ENCODE measurements at places on chromosomes 16 and 17. TPM values are rescaled to one million over a fixed set of nuclear protein-coding genes. Genes with fewer than 3 reads are reported as not detected.

Gene PRAC2
- total RNA-seq = not detected

- no peak for DNase-seq
Measured at GRCh38 chr16:9123871-9124270, 32.4 kb downstream of the HAPSTR1 start.

DNA sequence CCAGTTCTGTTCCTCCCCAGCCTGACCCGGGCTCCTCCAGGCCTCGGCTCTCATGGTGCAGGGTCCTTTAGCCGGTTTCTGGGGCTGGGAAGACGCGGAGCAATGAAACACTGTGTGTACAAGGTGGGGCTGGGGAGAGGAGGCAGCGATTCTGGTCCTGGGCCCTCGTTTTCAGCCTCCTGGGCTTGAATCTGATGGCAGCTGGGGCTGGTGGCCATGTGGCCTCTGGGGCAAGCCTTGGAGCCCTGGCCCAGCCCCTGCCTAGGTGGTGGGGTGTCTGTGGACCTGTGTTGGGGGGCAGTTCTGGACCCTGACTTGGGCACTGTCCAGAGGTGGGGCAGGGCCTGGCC is 4.1 kb downstream of the FOXJ1 start:
- DNase-seq = peak; percentile 23

GRCh38 chr17:2191227-2191626 is 112.4 kb downstream of the SMG6 start:
- DNase-seq = no peak

- no peak for DNase-seq
Measured at GRCh38 chr16:50932348-50932935, 190.6 kb downstream of the CYLD start.

Gene NQO1
- 7.2 TPM for total RNA-seq

DNA sequence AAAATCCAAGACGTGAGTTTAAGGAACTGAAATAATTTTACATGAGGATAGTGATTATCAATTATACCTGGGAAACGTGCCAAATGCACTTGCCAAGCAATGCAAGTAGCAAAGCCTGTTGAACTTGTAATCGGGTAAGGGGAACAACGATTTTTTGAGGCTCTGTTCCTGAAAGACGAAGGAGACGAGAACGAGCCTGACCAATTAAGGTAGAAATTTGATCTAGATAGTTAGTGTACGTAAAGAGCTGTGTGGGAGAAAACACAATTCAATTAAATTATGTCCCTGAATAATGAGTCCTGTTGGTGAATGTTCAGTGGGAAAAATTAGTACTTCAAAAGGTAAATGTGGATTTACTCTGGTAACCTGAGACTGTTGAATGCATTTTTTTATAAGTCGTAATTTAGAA is 17.7 kb upstream of the KCTD5 start:
- DNase-seq = no peak

DNA sequence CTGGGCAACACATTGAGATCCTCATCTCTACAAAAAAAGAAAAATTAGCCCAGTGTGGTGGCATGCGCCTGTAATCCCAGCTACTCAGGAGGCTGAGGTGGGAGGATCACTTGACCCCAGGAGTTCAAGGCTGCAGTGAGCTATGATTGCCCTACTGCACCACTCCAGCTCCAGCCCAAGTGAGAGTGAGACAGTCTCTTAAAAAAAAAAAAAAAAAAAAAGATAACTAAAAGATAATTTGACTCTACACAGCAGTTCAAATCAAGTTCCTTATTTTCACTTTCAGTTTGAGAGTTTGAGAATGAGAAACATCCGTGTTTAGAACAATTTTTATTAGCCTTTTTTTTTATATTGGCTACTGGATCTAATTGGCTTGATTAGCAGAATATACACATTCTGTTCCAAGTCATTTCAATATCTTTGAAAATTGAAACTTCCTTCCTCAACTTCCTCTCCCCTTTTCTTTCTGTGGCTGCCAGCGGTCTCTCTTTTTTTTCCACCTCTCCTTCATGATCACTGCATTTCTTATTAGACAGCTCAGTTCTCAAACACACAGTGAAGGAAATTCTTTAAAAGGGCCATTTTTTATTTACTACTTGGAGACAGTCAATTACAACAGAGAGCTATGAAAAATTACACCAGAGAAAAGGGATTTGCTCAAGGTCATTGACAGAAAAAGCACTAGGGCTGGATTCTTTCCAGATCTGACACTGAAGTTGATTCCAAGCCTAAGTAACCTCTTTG is 4.5 kb upstream of the ACSF2 start:
- no peak for DNase-seq

GRCh38 chr17:6163612-6164333 is 93.6 kb downstream of the WSCD1 start:
- no peak for DNase-seq

DNA sequence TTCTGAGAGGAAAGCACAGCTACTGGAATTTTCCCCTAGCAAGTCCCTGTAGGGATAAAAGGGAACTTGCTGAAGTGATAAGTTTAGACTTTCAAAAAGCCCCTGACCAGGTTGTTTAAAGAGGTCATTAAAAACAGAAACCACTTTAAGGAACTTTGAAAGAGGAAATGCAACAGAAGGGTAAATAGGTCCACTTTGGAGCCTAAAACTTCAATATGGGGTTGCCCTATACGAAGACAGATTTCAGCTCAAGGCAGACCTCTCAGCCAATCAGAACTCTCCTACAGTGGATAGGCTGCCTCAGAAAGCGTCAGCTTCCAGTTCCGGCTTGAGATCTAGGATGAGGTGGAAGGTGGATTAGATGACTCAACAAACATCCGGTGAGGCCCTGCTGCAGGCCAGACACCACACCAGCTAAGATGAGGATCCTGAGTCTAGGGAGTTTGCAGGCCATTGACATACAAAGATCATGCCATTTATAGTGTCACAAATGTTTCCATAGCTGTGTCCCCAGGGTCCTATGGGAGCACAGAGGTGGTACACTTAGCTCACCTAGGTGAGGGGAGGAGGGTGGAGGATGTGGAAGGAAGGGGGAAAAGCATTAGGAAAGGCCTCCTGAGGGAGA is 7.9 kb upstream of the MFSD6L start:
- no peak for DNase-seq

- DNase-seq = no peak
Measured at GRCh38 chr16:886084-886543, 84.7 kb downstream of the LMF1 start.

Gene CMTM2
- total RNA-seq = not detected

DNA sequence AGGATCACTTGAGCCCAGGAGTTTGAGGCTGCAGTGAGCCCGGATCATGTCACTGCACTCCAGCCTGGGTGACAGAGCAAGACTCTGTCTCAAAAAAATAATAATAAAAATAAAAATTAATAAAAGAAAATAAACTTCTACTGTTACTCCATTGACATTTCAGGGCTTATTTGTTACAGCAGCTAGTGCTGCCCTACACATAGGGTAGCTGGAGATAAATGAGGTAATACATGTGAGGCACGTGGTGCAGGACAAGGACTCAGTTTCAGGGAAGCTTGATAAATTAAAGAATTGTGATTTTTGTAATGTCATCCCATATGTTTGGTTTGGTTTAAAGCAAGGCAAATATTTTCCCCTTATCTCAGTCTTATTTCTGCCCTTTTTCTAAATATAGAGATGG is 80.3 kb downstream of the GSG1L start:
- no peak for DNase-seq

- DNase-seq = no peak
Measured at GRCh38 chr17:17205368-17206123, 587 bp downstream of the PLD6 start.

Gene ITGAL
- total RNA-seq = not detected

Gene C1QTNF8
- not detected for total RNA-seq

- peak; percentile 85 for DNase-seq
Measured at GRCh38 chr16:2090777-2091546, 43.2 kb downstream of the TSC2 start.

- DNase-seq = peak; percentile 34
Measured at GRCh38 chr17:68431661-68432071, 25.6 kb downstream of the WIPI1 start.
